ENCODE measurements at places on chromosomes 1 and 21. TPM values are rescaled to one million over a fixed set of nuclear protein-coding genes. Genes with fewer than 3 reads are reported as not detected.

RPS8 gene
- 2,787 TPM for total RNA-seq

UTS2 gene
- total RNA-seq, result not detected

OTUD7B gene
- 6.4 TPM for total RNA-seq

MATN1 gene
- not detected for total RNA-seq

SORT1 gene
- total RNA-seq, result 0.80 TPM

MIGA1 gene
- total RNA-seq, result 6.2 TPM
